Left ventricle myocardium superior (tissue), 1 donor: ENCODE measurements at places on chromosomes 6 and 20. TPM values are rescaled to one million over a fixed set of nuclear protein-coding genes. Genes with fewer than 3 reads are reported as not detected.

DNA sequence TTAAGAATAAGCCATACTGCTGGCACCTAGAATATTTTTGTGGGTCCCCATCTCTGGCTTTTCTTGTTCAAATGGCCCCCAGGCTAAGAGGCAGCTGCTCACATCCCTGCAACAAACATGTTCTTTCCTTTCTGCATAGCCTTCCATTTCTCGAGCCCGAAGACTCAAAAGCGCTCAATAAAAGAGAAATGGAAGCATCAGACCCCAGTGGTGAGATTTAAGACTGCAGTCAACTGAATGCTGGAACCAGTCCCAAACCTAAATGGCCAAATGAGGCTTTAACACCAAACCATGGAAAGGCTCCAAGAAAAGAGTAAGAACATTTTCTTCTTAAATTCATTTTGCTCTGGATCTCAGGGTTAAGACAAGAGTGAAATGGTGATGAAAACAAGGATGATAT lies 122.1 kb upstream of the TRAF3IP2 start:
- DNase-seq = no peak

DNA sequence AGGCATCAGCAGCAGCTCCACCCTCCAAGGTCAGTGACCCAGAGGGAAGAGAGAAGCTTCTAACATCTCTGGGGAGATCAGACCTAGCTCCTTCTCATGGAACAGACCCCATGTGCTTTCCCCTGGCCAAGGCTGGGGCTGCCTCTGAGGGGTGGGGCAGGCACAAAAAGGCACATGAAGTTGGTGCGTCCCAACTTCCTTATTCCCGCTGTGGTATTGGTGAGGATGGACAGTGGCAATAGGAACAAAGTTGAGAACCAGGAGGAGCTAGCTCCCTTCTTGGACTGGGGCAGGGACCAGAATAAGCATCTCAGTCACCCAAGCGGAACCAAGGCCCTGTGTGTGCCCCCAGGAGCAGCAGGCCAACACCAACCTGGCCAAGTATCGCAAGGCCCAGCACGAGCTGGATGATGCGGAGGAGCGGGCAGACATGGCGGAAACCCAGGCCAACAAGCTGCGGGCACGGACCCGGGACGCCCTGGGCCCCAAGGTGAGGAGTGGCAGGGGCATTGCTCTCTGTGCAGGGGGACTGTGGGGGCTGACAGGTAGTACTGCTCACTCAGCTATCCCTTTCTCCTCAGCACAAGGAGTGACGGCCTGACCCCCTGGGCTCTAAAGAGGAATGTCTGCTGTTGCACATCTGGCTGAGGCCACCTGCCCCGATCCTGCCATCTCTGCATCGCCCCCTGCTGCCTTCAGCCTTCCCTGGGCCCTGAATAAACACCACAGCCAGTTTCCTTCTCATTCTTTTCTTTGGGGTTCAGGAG lies 46.1 kb downstream of the MYH7B start:
- peak; percentile 31 for DNase-seq

- DNase-seq = no peak
Measured at GRCh38 chr6:143018955-143019354, 41.7 kb upstream of the AIG1 start.

DNA sequence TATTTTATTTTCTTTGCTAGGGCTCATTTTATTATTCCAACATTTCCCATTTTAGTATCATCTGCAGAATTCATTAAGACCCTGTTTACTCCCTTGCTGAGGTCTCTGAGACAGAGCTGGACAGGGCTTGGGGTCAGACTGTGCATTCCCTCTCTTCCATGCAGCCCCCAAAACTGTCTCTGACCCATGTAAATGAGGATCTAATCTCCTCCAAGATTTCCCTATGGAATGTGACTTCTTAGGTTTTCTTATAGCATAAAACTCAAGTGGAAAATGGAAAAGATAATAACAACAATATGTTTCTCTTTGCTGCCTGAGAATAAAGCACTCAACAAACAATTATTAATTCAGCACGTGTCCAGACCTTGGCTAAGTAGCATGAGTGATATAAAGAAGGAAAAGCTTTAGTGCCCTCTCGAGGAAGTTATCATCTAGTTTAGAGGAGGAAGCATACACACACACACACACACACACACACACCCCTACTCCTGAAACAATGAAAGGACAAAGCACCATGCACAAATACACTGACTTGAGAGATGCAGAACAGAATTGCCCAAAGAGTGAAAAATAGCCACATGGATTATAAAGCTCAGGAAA lies 815.5 kb downstream of the BCKDHB start:
- DNase-seq = no peak

- no peak for DNase-seq
Measured at GRCh38 chr6:26197933-26198721, 110.9 kb downstream of the HFE start.

DNA sequence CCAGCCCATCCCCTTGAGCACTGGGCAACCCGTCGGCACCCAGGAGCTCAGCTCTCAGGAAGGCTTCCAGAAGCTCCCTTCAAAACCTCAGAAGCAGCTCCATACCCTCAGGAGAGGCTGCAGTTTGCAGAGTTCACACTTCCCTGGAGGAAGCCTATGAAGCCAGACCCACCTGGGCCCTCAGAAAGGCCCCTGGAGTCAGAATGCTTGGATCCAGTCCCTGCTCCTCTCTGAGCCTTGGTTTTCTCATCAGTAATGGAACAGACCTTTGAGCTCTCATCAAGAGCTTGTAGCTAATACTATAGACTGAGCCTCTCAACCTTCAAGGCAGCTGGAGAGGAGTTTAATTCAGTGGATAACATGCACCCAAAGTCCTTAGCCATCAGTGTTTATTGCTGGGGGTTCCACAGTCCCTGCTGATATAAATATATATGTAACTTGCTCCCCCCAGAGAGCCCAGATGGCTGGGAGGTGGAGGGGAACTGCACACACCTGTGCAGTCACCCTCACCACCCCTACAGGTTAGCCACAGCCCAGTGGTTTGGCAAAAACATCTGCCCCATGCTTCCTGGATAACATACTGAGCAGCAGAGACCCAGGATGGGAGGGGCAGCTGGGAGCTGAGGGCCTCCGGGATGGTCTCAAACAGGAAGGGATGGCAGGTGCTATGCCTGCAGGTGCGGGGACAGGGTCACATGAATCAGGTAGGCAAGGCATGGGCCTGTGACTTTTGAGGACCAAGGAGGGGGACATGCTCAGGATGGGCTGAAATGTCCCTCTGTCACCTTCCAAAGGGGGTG lies 120.1 kb downstream of the SNX5 start:
- no peak for DNase-seq

DNA sequence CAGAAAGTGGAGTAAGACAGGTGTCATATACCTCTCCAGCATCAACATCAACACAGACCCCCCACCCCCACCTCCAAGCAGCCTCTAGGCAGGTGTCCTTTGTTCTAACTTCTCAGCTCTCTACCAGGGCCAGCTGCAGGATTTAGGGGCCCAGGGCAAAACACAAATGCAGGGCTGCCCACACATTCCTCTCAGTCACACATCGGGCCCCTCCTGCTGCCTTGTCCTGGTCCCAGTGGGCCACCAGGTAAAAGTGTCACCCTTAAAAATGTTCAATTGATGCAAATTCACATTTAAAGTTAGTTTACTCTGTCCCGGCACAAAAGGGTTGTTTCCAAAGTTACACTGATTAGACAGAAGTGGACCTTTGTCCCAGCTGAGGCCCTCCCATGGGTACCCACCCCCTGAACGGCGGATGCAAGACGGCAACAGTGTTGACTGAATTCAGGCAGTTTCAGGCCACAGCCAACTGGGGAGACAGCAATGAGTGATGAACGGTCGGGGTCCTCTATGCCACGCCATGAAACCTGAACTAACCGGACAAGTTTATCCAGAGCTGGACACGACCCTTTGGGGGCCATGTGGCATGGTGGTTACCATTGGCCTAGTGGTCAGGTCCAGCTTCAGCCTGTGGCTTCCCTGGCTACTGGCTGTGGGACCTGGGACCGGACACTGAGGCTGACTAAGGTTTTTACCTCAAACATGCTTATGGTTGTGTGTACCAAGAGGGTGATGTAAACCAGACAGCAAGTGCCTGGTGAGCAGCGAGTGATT lies 52.2 kb upstream of the UNC93A start:
- DNase-seq = no peak

DNA sequence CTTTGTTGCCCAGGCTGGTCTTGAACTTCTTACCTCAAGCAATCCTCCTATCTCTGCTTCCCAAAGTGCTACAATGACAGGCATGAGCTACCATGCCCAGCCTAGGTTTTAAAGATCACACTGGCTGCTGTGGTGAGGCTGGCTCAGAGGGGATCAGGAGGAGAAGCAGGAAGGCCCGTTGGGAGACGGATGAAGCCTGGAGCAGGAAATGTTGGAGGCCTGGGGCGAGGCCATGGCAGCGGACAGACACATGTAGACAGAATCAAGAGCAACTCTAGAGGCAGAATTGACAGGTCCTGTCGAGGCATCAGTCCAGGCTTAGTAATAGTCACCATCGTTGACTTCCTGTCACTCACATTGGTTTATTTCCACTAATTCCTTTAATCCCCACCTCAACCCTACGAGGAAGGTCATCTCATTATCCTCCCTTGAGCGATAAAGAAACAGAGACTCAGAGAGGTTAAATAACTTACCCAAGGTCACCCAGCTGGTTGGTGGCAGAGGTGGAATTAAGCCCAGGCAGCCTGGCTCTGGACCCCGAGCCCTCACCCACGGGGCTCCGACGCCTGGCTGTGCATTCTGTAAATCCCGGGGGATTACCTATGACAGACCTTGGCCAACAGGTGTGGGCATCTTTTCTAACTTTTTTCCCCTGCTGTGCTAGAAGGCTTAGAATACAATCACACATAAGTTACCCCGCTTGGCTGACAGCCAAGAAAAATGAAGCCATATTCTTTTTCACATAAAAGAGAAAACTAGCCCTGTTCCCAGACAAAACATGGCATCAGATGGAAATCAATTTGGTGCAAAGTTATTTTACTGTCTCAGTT lies 113.4 kb downstream of the EYA2 start:
- no peak for DNase-seq

DNA sequence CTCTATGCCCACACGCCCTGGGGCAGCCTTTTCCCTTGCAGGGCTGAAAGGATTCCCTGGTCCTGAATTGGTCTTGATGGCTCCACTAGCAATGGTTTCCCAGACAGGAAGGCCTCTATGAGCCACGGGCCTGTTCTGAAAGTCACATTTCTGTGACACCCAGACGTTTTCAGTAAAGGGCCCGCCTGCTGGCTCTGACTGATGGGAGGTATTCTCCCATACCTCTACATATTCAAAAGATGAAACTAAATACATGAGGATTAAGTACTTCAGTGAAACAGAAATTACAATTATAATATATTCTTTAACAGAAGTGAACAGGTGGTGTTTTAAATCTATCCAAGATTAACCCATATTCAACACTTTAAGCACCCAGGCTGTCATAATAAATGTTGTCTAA lies 629.8 kb downstream of the CDH26 start:
- no peak for DNase-seq

- no peak for DNase-seq
Measured at GRCh38 chr6:104711371-104711770, 148.3 kb downstream of the HACE1 start.

GRCh38 chr6:33430991-33431879 lies 11.4 kb downstream of the SYNGAP1 start:
- peak; percentile 73 for DNase-seq

GRCh38 chr6:61886608-61887259 lies 399.3 kb downstream of the KHDRBS2 start:
- DNase-seq = no peak

DNA sequence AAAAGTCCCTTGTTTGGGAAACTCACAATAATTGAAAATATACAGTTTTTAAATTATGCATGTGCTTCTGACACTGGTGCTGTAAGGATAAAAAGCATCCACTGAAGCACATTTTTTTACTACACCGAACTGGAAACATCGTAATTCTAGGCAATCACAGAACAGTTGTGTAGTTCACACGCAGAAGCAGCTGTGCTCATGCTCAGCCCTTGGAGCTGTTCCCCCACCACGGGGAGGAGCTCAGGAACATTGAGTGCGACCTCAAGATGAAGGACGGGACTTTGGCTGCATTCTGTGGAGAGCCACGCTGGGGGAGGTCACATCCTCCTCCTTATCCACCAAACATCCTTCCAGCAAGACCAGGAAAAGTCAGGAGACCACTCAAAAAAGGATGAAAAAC lies 466.3 kb upstream of the CDH4 start:
- no peak for DNase-seq

DNA sequence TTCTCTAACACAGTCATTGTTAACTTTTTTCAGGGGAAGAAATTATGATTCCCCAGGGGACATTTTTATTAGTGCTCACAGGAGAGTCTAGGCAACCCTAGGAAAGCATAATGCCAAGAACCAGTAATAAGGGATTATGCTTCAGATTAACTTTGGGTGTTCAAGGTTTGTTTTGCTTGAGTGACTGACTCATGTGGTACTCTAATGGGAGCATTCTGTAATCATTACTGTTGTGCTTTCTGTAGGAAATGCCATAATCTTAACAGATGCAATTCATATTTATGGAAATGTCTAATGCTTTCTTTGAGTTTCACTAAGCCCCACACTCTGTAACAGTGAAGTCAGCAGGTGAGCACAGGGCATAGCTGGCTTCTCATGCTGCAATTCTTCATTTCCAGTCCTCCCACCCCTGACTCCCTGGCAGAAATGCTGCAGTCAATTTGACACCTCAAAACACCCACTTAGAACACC lies 263.4 kb upstream of the MAN1A1 start:
- no peak for DNase-seq

GRCh38 chr6:33241968-33242367 lies 29.7 kb downstream of the VPS52 start:
- no peak for DNase-seq

Gene TRDN
- 470 TPM for total RNA-seq

Gene DYNLT2
- total RNA-seq = 0.62 TPM

Gene PAK5
- not detected for total RNA-seq

Gene RBL1
- 4.9 TPM for total RNA-seq

Gene TTLL9
- not detected for total RNA-seq

Gene CENPB
- 68.3 TPM for total RNA-seq

Gene FKBP1A
- total RNA-seq = 135 TPM

Gene MUC22
- total RNA-seq = 0.22 TPM

Gene CEP85L
- total RNA-seq = 14.5 TPM

Gene HDGFL1
- total RNA-seq = not detected

Gene TRIM40
- not detected for total RNA-seq

Gene FAM120B
- total RNA-seq = 20.5 TPM
